Suppressor macrophage treated with lipopolysaccharide for 1 hour (primary cell): ENCODE measurements at places on chromosomes 16 and 17.
A peak's percentile ranks its signal among the peaks of the same experiment; 100 is the strongest.

DNA sequence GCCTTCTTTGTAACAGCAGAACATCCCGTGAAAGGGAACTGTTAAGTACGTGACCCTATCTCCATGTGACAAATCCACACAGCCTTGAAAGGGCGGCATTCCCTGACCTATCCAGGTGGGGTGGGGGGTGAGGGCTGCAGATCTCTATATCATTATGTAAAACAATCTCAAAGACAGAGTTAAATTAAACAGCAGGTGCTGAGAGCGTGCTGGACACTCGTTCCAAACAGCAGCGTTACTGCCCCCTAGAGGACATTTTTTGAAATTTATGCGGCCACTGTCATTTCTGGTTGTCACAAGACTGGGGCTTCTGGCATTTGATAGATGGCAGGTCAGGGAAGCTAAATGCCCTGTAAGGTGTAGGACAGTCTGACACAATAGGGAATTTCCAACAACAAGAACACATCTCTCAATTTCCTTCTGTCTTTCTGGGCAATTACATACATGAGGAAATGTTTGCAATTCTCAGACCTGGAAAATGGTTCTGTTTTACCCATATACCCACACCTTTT is 6.7 kb upstream of the SLC25A39 start:
- peak; percentile 91 for DNase-seq

DNA sequence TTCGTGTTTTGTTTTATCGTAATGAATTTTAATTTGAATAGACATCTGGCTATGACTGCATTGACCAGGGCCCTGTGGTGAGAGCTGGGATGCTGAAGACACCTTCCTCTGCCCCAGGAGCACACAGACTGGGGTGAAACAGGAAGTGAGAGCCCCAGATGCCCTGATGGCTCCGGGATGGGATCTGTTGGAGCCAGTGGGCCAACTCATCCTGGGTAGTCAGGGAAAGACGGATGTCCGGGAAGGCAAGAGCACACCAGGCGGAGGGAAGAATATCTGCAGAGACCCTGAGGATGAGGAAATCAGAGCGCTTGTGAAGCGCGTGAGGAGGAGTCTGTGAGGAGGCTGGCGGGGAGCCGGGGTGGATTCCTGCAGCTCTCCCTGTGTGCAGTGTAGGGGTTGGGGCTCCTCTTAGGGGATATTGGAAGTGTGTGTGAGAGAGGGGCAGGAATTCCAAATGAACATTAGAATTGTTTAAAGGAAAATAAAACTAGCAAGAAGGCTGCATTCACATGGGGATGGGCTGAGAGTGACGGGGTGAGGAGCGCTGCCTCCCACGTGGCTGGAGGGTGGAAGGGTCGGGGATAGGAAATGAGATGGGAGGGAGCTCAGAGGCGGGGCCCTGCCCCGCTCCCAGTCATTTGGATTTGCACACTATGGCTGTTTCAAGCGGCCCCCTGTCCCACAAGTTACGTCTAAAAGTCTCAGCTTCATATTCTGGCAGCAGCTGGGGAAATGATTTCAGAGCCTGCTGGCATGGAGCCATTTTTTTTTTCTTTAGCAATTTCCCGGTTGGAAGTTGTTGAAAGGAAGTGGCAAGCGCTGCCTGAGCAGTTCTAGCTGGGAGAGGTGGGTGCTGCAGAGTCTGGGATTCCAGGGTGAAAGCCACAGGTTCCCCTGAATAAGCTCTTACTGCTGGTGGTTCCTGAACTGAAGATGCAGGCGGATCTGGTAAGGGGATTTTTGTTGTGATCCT is 71.2 kb upstream of the LGALS9 start:
- peak; percentile 43 for DNase-seq

- no peak for DNase-seq
These were observed 18.2 kb downstream of the HEATR3 start for GRCh38 chr16:50083996-50084395.

DNA sequence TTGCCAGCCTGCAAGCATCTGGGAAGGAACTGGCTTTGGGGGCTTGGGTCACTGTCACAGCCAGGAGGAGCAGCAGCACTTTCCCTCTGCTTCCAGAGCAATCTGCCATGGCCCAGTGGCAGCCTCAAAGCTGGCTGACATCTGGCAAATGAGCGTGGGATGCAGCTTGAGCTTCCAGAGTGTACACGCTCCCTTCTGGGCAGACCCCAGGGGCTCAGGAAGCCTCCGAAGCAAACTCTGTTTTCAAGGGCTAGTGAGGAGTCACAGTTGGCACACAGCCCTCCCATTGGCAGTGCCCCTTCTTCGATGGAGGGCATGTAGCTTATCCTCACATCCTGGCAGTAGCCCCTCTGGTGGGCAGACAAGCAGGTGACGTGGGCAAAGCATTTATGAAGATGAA is 249.6 kb downstream of the ENGASE start:
- no peak for DNase-seq

DNA sequence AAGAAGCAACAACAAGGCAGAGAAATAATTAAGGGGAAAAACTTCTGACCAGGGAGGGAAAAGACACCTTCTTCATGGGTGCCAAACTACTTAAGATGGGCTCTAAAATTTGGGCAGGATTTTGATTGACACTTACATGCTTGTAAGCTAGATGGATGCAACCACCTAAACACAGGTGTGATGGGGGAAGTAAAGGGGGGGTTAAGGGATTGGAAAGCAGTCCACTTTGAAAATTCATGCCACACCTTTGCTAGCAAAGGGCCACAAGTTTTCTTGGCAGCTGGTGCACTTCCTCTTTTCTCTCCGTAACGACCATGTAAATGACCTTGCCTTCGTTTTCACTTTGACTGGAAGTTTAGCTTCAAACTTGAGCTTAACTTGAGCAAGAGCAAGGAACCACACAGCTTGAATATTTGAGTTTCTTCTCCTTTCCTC is 14.3 kb upstream of the PRKAR1A start:
- peak; percentile 88 for DNase-seq
